Large intestine (tissue), 12 donors: ENCODE measurements at places on chromosomes 7 and 10. TPM values are rescaled to one million over a fixed set of nuclear protein-coding genes. Genes with fewer than 3 reads are reported as not detected.

SUN3 gene
- not detected for polyA plus RNA-seq

MYO3A gene
- polyA plus RNA-seq = 1.8 TPM

VPS41 gene
- polyA plus RNA-seq = 63.7 TPM

CPED1 gene
- polyA plus RNA-seq = 12.1 TPM

DYDC2 gene
- polyA plus RNA-seq = 0.42 TPM

PIK3CG gene
- polyA plus RNA-seq = 2.7 TPM

HABP2 gene
- 27.7 TPM for polyA plus RNA-seq

FZD8 gene
- polyA plus RNA-seq = 5.5 TPM

ASAH2 gene
- 64.5 TPM for polyA plus RNA-seq

BTBD16 gene
- 0.79 TPM for polyA plus RNA-seq

CALML5 gene
- not detected for polyA plus RNA-seq

KCTD7 gene
- polyA plus RNA-seq = 20.1 TPM

OAT gene
- polyA plus RNA-seq = 1,580 TPM

AKR1E2 gene
- 1.8 TPM for polyA plus RNA-seq
